GM04504 (cell line): ENCODE measurements at places on chromosomes 13 and 19.

DNA sequence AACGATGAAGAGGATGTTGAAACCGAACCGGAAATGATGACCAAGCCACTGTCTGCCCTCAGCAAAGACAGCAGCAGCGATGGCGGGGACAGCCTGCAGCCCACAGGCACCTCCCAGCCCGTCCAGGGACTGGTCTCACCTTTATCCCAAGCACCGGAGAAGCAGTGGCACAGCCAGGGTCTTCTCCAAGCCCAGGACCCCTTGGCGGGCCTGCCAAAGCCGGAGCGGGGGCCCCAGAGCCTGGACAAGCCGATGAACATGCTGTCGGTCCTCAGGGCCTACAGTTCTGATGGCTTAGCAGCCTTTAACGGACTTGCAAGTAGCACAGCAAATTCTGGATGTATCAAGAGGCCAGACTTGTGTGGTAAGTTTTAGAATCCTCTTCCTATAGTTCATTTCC lies 177.0 kb downstream of the ZNF536 start:
- no peak for DNase-seq

DNA sequence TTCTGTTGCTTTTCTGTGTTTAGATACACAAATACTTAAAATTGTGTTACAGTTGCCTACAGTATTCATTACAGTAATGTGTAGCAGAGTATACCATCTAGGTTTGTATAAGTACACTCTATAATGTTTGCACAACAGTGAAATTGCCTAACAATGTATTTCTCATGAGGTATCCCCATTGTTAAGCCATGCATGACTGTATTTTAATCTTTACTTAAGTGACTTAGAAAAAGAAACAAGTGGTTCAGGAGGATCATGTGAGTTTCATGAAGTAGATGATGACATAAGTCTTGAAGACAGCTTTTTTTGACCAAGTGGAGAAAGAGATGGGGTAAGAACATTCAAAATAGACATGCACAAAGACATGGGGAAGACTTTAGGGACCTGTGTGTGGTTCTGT lies 8.4 kb upstream of the KCTD4 start:
- DNase-seq: no peak

DNA sequence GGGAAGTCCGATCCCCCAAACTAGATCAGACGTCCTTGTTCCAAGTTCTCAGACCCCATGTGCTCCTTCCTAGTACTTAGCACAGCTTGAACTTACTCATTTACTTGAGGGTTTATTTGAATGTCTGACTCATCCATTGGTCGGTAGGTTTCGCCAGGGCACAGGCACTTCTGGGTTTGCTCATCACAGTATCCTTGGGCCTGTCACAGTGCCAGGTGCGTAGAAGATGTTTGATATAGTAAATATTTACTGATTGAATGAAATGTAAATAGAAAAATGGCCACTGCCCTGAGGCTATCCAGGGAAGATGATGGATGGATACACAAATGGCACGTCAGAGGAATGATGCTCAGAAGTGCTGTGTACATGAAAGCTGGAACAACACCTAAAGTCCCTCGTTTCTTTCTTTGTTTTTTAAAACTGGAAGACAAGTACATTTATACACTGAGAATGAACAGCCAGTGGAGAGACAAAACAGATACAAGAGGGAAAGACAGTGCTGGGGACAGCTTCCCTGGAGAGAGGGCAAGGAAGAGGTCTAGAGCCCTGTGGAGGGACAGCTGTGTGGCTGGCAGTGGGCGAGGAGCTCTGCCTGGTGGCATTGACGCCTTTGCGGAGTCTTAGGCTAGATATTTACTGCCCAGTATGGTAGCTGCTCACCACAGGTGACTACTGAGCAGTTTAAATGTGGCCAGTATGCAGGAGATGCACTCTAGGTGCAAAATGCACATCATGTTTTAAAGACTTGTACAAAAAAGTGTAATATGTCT lies 31.2 kb upstream of the KL start:
- no peak for DNase-seq

- no peak for DNase-seq
These were observed 714.7 kb upstream of the PCDH20 start for GRCh38 chr13:62130062-62130970.

DNA sequence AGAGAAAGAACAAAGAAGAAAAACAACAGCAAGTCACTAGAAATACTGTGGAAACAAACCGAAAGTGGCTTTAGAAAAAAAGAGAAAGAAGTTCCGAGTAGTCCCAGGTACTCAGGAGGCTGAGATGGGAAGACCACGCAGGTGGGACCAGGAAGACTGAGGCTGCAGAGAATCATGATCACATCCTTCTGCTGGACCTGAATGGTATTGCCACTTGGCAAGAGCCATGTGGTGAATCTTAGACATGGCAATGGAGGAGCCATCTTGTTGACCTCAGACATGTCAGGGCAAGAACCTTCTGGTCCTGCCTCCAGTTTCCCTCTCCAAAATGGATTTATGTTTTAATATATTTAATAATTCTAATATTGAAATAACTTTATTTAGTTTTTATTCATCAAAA lies 37.4 kb upstream of the ZNF724 start:
- DNase-seq: no peak

- no peak for DNase-seq
These were observed 4.5 kb downstream of the LDLR start for GRCh38 chr19:11093689-11094238.

DNA sequence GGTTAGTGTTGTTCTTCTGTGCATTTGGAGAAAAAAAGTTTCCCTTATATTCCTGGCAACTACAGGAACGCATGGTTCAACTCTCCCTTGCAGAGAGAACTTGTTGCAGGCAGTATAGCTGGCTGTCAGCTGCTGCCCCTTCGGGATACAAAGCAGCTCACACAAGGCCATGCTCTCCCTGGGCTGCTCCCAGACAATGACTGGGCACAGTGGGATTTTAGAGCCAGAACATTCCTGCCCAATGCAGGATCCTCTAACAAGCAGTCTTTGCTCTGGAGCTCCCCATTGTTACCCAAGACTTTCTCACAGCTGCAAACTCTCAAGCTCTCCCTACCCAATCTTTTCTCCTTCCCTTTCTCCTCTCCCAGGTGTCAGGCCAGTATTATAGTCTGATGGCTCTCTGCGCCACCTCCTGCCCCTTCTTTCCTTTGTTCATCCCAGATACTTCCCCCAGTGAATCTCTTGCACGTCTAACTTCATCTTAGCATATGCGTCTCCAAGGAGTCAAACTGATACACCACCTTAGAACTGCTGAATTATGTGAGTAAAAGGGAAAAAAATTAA lies 27.5 kb upstream of the SERPINE3 start:
- no peak for DNase-seq

DNA sequence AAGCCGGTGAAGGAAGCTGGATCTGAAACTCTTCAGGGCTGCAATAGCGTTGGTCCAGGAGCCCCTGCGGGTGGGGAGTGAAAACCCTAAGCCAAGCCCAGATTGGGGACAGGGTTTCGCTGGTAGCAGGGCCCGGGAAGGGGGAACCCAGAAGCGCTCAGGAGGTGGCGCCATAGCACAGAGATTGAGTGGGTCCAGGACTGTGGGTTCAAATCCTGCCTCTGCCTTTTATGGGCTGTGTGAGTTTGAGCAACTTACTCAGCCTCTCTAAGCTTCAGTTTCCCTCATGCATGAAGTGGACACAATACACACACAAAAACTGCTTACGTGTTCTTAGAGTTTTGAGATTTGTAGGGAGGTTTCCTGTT lies 8.3 kb upstream of the SYCN start:
- no peak for DNase-seq

DNA sequence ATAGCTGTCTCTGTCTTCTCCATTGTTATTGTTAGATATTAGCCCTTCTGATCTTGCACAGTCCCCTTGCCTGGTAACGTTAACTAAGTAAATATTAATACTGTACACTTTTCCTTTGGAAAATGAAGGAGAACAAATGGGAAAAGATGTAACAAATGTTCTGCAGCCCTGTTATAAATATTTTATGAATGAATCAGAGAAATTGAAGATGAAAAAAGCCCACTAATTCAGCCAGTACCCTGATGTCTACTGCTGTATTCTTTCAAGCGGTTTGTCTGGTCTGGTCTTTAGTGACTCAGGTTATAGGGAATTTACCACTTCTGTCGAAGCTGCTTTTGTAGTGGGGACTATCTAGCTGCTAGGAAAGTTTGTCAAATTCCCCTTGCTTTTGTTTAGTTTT lies 121.0 kb downstream of the COG6 start:
- no peak for DNase-seq

GRCh38 chr13:25971459-25972145 lies 80.2 kb downstream of the SHISA2 start:
- DNase-seq: no peak
